CD4-positive, alpha-beta T cell treated with Interleukin-17A for 1 hour (primary cell): ENCODE measurements at places on chromosomes 12 and 14.

- DNase-seq: no peak
These were observed 40.4 kb downstream of the SLC38A4 start for GRCh38 chr12:46785382-46785781.

GRCh38 chr12:5650829-5651461 lies 219.0 kb downstream of the NTF3 start:
- DNase-seq: no peak

- DNase-seq: no peak
These were observed 306.9 kb downstream of the AACS start for GRCh38 chr12:125372085-125372484.

DNA sequence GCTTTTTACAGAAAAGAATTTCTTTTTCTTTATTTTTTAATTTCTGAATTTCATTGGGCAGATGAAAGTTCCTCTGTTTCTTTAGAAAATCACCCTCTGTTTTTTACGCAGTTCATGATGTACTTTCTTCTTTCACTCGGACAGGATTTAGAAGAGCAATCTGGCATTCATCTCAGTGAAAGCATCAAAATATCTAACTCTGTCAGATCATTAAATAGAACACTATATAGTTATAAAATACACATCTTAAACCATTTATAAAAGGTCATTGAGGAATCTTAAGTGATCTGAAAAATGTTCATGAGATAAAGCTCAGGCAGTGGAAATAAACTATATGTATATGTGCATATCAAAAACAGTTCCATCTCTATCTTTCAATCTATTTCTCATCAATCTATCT lies 3.9 kb downstream of the IFNG-AS1 start:
- no peak for DNase-seq

DNA sequence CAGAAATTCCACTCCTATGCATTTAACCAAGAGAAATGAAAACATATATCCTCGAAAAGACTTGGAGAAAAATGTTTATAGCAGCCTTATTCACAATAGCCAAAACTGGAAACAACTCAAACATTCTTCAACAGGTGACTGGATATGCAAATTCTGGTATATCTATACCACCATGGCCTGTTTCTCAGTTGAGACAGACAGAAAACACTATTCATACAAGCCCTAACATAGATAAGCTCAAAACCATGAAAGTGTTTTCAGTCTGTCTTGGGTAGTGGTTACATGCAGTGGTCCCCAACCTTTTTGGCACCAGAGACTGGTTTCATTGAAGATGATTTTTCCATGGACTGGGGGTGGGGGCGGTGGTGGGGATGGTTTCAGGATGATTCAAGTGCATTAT lies 83.8 kb downstream of the SRGAP1 start:
- DNase-seq: no peak

- no peak for DNase-seq
These were observed 149.0 kb downstream of the CAPZA3 start for GRCh38 chr12:18886962-18887361.
